ENCODE measurements at places on chromosomes 2 and 18.

- no peak for DNase-seq
Observed at GRCh38 chr2:174667250-174667860, 69.8 kb upstream of the WIPF1 start.

DNA sequence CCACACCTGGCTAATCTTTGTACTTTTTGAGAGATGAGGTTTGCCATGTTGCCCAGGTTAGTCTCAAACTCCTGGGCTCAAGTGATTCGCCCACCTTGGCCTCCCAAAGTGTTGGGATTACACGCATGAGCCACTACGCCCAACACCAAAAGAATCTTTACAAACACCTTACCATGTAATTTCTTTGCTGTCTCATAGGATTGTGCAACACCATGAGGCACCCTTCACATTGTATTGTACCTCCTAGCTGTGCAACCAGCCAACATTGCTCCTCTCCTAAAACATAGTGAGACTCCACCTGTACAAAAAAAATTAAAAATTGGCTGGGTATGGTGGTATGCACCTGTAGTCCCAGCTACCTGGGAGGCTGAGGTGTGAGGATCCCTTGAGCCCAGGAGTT lies 3.1 kb upstream of the MFSD6 start:
- DNase-seq: no peak

GRCh38 chr18:78856569-78857313 lies 122.9 kb upstream of the SALL3 start:
- no peak for DNase-seq

- DNase-seq: no peak
Observed at GRCh38 chr2:217017456-217018252, 157.8 kb upstream of the TNP1 start.

GRCh38 chr2:47198985-47199451 lies 43.9 kb upstream of the STPG4 start:
- no peak for DNase-seq

- no peak for DNase-seq
Observed at GRCh38 chr2:122034777-122035176, 279.3 kb downstream of the TSN start.

DNA sequence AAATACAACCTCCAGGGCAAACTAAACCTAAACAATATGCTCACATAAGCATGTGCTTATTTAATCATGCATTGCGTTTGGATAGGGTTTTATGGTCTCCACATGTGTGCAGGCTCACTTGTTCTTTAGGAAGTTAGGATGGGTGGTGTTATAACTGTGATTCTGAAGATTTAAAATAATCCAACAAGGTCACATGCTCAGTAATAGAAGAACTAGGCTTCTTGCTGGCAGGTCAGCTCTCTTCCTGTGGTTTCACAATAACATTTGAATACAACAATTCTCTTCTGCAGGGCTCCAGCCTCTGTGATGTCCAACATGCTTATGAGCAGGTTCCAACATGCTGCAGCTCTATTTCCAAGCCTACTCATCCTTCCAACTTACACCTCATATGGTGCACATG lies 84.0 kb downstream of the MYL12B start:
- DNase-seq: no peak

GRCh38 chr2:190497428-190497827 lies 37.1 kb downstream of the NEMP2 start:
- no peak for DNase-seq

- DNase-seq: no peak
Observed at GRCh38 chr18:41618147-41618546, 336.9 kb upstream of the PIK3C3 start.

GRCh38 chr2:15971831-15972522 lies 31.6 kb downstream of the MYCN start:
- no peak for DNase-seq

DNA sequence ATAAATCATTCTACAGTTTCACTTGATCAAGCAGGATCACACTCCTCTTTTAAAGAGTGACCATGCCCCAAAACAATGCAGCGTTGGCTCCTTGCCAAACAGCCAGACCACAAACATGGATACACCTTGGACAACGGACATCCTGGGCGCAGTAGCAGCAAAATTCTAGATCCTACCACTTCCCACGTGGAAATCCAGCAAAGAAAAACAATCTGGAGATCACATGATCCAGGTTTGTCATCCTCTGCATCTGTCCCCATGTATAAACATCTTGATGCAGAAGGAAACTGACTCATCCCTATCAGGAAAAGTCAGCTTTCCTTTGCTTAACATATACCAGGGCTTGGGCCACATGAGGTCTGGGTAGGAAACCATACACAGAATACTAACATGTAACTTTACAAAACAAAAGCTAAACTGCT lies 53.1 kb downstream of the ZNF521 start:
- DNase-seq: no peak

DNA sequence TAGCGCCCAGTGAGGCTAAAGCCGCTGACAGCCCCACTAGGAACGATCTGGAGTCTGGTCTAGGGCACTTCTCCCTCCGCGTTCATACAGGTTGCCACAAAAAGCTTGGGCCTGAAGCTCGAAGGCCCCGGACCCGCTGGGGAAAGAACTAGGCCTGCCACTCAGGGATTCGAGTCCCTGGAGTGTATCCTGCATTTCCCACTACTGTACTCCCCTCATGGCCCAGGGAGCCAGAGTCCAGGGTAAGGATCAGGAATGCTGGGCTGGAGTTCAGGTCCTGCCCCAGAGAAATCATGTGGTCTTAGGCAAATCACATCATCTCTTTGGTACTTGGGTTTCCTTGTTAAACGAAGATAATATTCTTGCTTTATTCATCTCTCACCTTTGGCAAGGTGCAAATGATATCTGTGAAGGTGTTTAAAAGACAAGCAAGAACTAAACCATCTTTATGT lies 1.4 kb upstream of the ZFP36L2 start:
- no peak for DNase-seq
